Right cardiac atrium (tissue), 5 donors: ENCODE measurements at places on chromosomes 2 and 18.

- no peak for DNase-seq
Measured at GRCh38 chr2:105150231-105150630, 91.3 kb upstream of the GPR45 start.

DNA sequence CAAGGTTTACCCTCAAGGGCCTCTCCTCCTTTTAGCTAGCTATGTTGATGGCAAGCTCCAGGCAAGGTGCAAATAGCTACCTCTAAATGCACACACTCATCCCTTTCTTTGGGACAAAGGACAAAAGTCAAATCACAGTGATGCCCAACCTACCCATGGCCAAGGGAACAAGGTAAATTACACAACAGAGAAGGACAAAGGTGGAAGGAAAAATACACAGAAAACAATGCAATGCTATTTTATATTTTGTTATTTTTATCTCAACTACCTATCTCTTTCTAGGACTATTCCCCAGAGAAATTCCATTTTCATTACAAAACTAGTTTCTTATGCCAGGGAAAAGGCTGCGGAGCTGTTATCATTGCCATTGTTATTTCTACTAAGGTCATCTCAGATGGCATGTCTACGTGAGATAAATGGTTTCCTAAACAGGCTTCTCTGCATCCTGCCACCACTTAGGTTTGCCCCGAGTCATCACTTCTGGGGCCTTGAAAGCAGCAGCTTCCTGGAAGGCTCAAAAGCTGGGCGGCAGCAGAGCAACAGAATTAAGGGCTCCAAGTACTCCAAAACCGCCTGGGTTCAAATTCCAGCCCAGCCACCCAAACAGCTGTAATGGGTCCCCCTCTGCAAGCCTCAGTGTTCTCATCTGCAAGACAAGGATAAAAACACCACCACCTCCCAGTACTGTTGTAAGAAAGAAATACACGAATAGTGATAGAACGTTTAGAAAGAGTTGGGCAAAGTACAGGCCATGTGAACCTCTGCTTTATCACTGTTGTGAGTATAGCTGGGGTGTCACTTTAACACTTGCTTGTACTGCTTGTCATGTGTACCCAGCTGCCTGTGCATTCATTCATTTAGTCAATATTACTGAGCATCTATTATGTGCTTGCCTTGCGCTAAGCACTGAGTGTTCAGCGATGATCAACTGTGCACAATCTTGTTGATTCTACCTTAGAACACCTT lies 20.9 kb downstream of the BCL2 start:
- no peak for DNase-seq

DNA sequence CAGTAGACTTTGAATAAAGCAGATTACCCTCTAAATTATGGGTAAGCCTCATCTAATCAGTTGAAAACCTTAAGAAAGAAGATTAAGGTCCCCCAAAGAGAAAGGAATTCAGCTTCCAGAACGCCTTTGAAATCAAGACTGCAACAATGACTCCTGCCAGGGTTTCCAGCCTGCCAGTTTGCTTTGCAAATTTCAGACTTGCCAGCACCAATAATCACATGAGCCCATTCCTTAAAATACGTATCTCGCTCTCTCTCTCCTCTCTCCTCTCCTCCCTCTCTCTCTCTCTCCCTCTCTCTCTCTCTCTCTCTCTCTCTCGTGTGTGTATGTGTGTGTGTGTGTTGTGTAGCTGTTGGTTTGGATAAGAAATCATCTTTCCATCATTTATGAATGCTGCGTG lies 184.2 kb downstream of the PDE1A start:
- DNase-seq, result no peak

- no peak for DNase-seq
Measured at GRCh38 chr18:55245211-55245614, 286.0 kb upstream of the CCDC68 start.

- DNase-seq, result no peak
Measured at GRCh38 chr2:58239243-58239925, 1.7 kb downstream of the FANCL start.

GRCh38 chr18:10926621-10927161 lies 222.7 kb downstream of the PIEZO2 start:
- DNase-seq, result no peak

DNA sequence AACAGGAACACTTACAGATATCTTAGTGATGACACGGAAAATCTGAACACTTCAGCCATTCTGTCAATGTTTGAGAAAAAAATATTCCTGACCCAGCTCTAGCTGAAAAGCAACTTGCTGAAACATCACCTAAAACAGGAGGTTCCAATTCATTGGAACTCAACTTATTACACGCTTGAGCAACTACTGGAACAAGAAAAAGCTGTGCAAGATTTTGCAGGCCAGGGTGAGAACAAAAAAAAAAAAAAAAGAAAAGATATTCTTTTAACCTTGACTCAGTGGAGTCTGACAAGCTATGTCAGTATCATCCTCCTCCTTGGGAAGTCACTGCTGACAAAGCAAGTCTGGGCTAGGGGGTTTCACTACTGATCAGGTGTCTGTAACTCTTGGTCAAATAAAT lies 351.0 kb downstream of the SS18 start:
- no peak for DNase-seq

DNA sequence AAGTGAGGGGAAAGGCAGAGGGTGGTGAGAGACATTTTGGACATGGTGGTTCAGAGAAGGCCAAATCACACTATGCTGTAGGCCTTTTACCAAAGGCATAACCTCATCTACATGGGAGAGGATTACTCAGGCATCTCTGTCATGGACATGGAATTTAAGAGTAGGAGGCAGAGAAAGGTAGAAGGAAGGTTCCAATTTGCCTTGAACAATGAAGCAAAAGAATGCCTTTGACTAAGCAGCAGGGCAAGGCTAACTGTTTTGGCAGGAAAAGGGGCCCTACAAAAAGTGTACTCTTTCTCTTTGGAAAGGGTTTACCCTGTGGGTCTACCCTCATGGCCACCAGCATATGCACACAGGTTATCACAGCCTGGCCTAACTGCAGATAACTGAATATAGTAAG lies 45.6 kb upstream of the RNU4ATAC start:
- DNase-seq, result no peak
